ENCODE measurements at places on chromosomes 12 and 14.

DNA sequence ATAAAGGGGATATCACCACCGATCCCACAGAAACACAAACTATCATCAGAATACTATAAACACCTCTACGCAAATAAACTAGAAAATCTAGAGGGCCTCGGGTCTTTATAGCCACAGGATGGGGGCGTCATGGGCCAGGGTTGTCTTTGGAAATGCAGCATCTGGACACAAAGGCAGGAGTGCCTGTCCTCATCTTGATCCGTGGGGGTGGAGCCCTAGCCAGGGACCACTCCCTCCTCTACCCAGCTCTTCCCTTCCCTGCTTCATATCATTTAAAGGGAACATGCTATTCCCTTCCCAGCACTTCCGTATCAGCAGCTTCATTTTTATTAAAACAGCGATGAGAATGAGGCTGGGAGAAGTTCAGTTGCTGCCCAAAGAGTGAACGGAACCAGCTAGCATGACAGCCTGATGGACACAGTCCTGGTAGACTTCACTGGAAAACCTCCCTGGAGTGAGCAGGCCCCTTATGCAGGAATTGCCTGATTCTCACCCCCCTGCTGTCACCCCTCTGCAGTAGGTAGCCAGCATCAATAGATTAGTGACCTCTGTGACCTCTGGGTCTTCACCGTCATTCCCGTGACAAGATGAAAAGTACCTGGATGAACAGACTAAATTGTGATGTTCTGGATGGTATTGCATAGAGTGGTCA lies 251.4 kb upstream of the RGS6 start:
- DNase-seq = no peak

GRCh38 chr12:105916760-105917039 lies 222.1 kb downstream of the NUAK1 start:
- DNase-seq = no peak

DNA sequence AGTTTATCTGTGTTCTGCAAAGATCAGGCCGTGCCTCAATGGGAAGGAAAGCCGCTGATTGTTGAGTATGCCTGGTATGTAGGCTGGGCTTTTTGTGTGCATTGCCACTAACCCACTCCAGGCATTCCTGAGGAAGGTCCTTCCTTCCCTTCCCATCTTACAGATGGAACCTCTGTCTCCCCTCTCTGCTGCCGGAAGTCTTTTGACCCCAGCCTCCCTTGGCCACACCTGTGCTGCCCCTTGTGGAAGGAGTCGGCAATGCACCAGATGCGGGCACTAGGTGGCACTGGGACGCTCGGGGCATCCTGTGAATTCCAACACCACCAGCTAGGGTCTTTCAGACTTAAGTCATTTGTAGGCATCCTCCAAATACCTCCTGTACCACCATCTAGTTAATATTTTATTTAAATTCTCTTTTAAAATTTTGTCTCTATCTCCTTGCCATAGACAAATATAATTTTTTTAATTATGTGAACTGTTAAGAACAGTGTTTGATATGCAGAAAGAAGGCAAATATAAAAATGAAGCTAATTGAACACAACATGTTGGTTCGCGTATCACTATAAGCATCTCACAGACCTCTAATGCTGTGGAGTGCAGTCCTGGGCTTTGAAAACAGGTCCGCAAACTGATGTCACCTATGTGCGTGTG lies 99.6 kb downstream of the RIN3 start:
- no peak for DNase-seq

GRCh38 chr14:94355191-94355794 lies 32.2 kb upstream of the SERPINA6 start:
- no peak for DNase-seq

- DNase-seq = no peak
Measured at GRCh38 chr14:59208224-59208814, 19.9 kb downstream of the DAAM1 start.

DNA sequence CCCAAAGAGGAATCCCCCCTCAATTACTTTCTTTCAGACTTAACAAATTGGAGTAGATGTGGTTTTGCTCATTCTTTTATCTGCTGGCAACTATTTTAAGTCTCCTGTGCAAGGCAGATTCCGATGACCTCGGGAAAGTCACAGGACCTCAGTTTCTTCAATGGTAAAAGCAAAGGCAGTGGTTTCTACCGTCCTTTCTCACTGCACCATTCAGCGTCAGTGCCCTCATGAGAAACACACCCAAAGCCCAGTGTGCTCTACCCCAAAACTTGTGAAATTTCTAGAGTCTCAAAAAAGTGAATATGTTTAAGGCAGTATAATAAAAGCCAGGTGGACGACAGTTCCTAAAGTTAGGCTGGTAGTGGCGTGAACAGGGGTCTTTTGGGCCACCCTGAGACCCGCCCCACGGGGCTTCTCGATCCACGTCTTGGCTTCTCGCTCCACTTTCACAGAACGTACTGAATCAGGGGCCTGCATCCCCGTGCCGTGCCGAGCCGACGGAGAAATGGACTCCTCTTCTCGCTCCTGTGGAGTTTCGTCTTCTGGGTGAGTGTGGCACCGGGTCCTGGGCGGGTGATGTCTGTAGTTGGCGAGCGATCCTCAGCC lies 1.3 kb upstream of the ARHGAP5 start:
- DNase-seq = no peak

DNA sequence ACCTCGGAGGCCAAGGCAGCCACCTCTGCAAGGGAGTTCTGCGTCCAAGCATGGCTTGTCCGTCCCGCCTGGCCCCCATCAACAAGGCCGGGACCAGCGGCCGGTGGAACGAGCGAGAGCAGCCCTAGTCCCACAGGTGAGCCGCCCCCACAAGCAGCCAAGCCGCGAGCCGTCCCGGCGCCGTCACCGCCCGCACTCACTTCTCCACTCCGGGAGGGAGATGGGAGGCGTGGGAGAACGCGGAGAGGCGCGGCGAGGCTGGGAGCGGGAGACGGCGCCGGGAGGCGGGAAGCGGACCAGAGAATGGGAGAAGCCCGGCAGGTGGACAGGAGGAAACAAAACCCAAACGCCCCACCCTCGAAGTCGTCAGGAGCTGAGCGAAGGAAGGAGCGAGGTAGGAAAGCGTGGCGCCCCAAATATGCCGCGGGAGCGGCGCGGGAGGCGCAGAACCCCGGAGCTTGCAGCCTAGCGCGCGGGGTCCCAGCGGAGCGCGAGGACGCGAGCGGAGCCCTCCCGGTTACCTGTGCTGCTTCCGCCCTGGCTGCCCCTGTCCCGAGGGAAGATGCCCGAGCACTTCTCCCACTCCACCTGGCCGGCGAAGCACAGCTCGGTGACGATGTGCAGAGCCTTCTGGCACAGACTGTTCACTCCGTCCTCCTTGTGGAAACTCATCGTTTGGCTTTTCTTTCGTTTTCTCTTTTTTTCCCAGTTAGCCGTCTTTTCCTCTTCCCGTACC lies 600 bp downstream of the SYT10 start:
- DNase-seq = no peak
